ENCODE measurements at places on chromosomes 4 and X.

- no peak for DNase-seq
- no peak overlapping the region for H3K27ac ChIP-seq
- no peaks in the 10 kb centered on the region for H3K4me1 ChIP-seq
- no peaks in the 10 kb centered on the region for H3K36me3 ChIP-seq
- H3K27me3 ChIP-seq = no peaks in the 10 kb centered on the region
Observed at GRCh38 chrX:154026136-154027021, 6.7 kb upstream of the IRAK1 start.

DNA sequence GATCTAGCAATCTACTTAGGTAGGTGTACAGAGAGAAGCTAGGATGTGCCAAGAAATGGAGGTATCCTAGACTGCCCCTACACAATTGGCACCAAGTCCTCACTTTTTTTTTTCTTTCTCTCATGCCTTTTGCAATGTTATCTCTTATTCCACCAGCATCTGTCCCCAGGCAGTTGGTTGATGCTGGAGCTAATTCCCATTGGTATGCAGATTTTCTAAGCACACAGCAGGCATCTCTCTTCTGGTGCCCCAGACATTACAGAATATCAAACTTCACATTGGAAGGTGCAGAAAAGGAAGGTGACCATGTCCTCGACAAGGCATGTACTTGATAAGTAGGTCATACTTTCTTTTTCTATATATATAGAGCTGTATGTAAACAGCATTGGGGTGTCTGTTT lies 21.6 kb downstream of the LUZP4 start:
- no peak for DNase-seq
- no peaks in the 10 kb centered on the region for H3K27me3 ChIP-seq
- H3K4me3 ChIP-seq = no peak overlapping the region
- H3K4me1 ChIP-seq = no peaks in the 10 kb centered on the region

- no peaks in the 10 kb centered on the region for H3K27me3 ChIP-seq
- no peak within 1 kb of the TSS for H3K4me3 ChIP-seq
- no peaks in the 10 kb centered on the region for H3K36me3 ChIP-seq
Observed at GRCh38 chrX:111270339-111270738, at the start of gene CAPN6. TSS of gene CAPN6 (minus strand) at chrX:111270483. CDS start at chrX:111263936, 6,547 bp downstream.

DNA sequence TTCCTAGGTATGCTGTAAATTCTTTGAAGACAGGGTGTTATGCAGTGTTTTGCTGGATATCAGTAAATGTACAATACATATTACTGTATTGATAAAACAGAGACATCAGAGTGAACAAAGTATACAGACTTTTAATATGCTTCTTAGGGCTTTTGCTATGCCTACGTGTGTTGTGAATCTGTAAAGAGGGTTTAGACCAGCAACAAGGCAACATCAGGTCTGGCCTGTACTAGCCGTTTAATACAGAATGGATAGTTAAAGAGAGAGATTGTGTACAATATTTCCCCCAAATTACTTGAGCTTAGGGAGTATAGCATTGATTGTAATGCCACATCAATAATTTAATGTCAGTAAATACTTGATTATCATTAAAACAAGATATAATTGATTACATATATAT lies 75.2 kb downstream of the PAQR3 start:
- no peak overlapping the region for H3K27ac ChIP-seq
- no peaks in the 10 kb centered on the region for H3K27me3 ChIP-seq
- H3K36me3 ChIP-seq = peaks cover 6% of the 10 kb centered on the region

DNA sequence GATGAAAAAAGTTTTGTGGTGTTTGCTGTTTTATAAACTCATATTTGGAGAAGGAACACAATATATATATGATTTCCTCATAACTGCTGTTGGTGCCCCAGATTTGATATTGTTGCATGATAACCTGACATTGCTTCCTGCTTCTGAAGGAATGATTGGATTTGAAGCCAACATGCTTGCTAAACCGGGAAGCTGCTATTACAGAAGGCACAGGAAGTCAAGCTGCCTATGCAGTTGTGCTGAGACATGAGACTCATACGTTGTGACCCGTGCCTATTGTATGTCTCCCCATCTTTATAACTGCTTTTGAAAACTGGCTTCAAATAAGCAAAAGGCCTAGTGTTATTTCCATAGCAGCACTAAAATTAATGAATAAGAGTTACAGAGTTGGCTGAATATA lies 32.9 kb downstream of the GAB1 start:
- DNase-seq = no peak
- no peak overlapping the region for H3K4me3 ChIP-seq
- H3K27ac ChIP-seq = no peak overlapping the region
- no peaks in the 10 kb centered on the region for H3K27me3 ChIP-seq
- no peaks in the 10 kb centered on the region for H3K36me3 ChIP-seq
- no peaks in the 10 kb centered on the region for H3K4me1 ChIP-seq

- no peaks in the 10 kb centered on the region for H3K27me3 ChIP-seq
- H3K4me3 ChIP-seq = no peak overlapping the region
- DNase-seq = no peak
- peaks cover 7% of the 10 kb centered on the region for H3K4me1 ChIP-seq
- H3K27ac ChIP-seq = no peak overlapping the region
Observed at GRCh38 chr4:184423003-184423686, 51.2 kb downstream of the IRF2 start.
